Activated T-helper 1 cell treated with anti-CD3 and anti-CD28 coated beads, Interleukin-2, amount 50 U/mL, for 16 hours (primary cell): ENCODE measurements at places on chromosomes 12 and 14.

- no peak for DNase-seq
Observed at GRCh38 chr14:95026851-95027463, 130.4 kb downstream of the DICER1 start.

- no peak for DNase-seq
Observed at GRCh38 chr14:30518867-30519560, 39.9 kb upstream of the G2E3 start.

- no peak for DNase-seq
Observed at GRCh38 chr12:51932218-51933076, 19.1 kb upstream of the ACVR1B start.

GRCh38 chr12:114685869-114686268 lies 1.9 kb upstream of the TBX3 start:
- DNase-seq = no peak

DNA sequence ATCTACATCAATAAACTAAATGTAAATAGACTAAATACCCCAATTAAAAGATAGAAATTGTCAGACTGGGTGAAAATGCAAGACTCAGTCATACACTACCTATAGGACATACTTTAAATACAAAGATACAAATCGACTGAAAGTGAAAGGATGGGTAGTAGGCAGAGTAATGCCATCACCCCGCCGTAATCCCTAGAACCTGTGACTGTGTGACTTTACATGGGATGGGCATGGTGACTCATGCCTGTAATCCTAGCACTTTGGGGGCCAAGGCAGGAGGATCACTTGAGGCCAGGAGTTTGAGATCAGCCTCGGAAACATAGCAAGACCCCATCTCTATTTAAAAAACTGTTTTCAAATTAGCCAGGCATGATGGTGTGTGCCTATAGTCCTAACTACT lies 2.6 kb upstream of the EVL start:
- no peak for DNase-seq

GRCh38 chr14:96363751-96364336 lies 518 bp downstream of the GSKIP start:
- DNase-seq = peak; percentile 7

- DNase-seq = no peak
Observed at GRCh38 chr14:69014829-69015259, 35.7 kb upstream of the ACTN1 start.

DNA sequence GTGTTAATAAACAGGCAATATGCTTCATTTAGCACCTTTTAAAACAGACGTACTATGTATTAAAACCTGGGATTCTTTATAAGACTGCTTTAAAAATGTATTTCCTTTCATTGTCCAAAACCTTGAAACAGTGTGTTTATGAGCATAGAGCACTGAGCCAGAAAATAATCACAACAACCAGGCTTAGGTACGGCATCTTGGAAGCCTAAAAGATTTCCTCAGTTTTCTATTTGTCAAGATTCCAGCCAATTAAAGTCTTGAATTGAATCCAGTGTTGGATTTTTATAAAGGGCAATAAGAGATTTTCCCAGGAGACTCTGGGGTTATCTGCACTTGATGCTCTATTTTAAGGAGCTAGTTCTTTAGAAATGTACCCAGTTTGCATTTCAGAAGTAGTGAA lies 80.3 kb downstream of the GRIP1 start:
- DNase-seq = no peak

DNA sequence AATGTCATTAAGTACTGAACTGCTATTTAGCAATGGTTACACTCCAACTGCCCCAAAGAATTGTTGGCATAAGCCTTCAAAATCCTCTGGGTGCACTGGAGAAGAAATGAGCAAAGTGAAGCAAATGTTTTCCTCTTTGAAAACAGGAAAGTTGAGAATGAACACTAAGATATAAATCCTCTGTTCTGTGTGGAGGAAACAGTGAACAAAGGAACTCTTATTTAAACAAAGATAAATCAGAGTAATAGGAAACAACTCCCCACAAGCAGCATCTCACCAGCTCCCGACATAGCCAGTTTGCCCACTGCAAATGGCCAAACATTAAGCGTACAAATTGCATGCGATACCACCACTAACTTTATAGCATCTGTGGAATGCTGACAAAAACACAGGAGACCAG lies 54.0 kb downstream of the BCAT1 start:
- DNase-seq = no peak

DNA sequence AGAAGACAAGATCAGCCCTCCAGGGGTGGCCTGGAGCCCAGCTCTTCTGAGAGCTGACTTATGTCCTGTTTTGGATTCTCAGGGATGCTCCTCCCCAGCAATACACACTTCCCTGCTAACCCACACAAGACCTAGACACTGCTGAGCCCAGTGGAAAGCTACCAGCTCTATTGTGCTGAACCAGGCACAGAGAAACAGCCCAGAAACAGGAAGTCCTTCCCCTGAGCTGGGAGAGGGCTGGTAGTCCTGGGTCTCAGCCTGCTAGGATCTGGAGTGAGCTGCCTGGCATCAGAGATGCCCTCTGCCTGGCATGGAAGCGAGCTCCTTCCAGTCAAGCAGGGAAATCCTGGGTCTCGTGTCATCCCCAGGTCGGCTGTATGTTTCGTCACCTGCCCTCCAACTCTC lies 1.2 kb upstream of the LAG3 start:
- no peak for DNase-seq

- DNase-seq = no peak
Observed at GRCh38 chr12:131539381-131539780, 171.5 kb upstream of the SFSWAP start.
